Right kidney (tissue), 9 donors: ENCODE measurements at places on chromosomes 3 and 15.

- peak; percentile 83 for DNase-seq
These were observed 5.1 kb upstream of the CYP8B1 start for GRCh38 chr3:42880601-42881451.

DNA sequence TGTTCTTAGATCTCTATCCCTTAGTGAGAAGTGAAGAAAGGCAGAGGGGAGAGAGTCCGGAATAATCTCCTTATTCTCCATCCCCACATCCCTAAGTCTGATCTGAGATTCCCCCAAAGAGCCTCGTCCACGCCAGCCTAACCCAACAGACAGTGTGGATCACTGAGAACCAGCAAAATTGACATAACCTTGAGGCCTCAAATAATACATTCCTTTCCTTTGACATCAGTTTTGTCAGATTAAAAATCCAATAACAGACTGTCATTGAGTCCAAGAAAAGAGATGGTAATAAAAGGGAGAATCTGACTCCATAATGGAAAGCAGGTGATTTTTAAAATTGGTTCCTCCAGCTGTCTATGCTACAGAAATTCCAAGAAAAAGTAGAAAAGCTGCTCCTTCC lies 7.7 kb upstream of the SIAH2 start:
- DNase-seq: no peak

DNA sequence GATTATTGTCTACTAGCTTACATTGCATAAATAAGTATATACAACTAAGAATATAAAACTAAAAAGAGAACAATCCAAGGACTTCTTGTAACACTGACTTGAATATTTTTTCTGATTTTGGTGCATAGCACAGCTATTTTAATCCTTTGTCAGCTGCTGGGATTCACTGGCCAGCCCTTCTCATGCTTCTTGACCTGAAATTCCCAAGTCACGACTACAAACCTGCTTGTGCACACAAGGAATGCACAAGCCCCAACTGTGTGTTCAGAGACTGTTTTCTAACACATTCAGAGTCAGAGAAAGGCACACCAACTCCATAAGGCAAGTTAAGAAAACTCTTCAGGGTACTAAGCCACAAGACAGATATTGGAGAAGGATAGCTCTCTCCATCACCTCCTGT lies 80.9 kb downstream of the TNIK start:
- no peak for DNase-seq

DNA sequence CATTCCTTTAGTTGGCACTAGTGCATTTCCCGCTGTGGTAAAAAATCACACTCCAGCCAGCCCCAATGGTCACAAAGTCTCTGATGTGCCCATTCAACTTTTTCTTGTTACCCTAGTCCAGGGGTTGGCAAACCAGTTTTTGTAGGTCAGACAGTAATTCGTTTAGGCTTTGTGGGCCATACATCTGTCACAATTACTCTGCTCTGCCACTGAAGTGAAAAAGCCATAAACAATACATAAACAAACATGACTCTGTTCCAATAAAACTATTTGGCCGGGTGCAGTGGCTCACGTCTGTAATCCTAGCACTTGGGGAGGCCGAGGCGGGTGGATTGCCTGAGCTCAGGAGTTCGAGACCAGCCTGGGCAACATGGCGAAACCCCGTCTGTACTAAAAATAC lies 78.5 kb downstream of the POLR2M start:
- no peak for DNase-seq

DNA sequence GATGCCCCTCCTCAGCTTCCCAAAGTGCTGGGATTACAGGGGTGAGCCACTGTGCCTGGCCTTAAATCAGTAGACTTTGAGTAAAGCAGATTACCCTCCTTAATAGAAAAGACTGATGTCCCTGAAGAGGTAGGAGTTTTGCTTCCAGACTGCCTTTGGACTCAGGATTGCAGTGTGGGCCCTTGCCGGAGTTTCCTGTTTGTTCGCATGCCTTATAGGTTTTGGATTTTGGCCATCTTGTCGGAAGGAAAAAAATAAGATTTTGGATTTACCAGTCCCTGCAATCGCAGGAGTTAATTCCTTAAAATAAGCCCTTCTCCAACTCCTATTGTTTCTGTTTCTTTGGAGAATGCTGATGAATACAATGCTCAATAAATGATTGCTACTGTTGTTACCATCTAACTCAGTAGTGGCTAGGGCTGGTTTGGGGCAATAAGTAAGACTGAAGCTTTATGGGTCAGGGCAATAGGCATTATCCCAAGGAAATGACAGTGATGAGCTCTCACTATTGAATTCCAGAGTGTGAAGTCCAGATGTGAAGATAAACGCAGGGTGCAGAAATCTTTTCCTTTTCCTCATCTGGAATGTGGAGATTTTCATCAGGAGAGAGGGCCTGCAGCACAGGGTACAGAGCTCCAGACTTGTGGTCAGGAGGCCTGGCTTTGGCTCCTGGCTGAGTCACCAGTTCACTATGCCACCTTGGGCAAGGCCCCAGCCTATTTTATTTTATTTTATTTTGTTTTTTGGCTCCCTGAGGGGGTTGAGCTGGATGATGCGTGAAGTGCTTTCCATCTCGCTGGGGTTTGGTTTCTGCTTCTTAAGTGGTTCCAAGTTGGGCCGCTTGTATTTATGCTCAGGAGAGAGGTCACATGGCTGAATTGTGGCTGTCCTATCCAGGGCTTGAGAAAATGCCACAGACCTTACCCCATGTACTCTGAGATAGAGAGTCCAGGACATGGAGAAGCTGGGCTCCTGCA lies 25.3 kb downstream of the FOXL2 start:
- DNase-seq: no peak

DNA sequence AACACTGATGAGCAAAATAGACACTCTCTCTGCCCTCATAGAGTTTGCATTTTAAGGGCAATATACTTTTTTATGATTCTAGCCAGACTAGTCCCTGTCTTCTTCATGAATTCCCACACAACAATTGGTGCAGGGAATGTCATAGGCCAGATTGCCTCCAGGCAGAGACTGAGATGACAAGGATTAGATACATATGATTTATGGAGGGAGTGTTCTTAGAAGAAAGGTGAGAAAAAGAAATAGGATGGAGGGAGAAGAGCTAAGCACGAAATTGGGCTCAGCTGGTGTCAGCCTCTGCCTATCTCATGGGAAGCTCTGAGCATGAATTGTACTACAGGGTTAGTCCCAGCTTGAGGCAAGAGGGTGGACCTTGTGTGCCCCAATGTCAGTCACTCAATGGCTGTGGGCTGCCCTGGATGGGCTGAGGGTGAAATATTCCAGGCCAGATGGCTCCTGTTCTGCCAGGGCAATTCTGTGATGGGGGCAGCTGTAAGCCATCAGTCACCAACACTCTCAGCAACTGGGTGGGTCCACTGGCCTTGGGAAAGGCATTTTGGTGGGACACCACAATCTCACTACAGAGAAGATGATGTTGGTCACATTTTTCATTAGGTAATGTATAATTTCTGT lies 31.1 kb downstream of the EIF1B start:
- no peak for DNase-seq

DNA sequence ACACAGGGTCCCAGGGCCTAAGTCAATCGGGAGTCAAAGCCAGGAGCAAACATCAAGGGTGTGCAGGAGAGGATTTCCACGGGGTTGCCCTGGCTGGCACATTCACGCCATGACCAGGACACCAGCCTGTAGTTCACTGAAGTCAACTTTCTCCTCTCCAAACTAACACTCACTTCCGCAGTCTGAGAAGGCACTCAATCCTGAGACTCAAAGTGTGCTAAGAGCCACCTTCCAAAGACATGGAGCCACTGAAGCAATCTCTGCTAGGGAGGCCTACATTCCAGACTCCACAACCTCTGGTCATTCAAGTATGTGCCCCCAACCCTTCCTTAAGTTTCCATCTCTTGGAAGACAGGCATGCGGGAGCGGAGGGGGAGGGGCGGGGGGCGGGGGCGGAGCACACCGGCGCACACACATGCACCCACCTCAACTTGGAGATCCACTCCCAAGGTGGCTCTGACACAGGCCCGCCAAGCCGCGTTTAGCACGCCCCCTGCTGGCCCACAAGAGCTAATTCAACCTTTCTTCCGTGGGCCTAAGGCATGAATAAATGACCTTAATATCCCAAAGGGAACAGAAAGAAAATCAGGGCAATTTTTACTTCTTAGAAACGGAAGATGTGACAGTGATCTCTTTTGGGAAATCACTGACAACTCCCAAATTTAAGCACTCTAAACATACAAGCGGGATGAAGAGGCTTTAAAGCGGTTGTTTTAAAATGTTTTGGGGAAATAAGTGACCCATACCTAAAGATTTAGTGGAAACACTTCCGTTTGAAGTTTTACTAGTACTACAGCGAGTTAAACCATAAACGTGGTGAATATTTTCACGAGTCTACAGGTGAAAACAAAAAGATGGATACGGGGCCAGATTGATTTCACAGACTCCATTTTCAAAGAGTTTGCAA lies 162.5 kb upstream of the CHRNA7 start:
- DNase-seq: no peak

GRCh38 chr3:188754267-188754666 lies 417.5 kb upstream of the TPRG1 start:
- no peak for DNase-seq

DNA sequence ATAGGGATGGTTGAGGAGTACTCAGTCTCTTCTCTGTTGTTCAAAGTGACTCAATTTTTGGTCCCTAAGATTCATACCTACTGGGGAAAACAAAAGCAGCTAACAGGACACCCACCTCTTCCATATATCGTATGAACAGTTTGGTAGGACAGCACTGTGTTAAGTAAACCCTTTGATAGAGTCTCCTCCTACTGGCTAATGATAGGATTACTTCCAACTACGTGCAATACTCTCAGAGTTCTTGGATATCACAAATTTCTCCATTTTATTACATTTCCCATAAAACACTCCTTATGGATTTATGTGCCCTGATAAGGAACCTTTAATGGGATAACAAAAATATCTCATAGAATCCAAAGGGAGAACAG lies 200.2 kb upstream of the GOLGA6L4 start:
- DNase-seq: no peak

DNA sequence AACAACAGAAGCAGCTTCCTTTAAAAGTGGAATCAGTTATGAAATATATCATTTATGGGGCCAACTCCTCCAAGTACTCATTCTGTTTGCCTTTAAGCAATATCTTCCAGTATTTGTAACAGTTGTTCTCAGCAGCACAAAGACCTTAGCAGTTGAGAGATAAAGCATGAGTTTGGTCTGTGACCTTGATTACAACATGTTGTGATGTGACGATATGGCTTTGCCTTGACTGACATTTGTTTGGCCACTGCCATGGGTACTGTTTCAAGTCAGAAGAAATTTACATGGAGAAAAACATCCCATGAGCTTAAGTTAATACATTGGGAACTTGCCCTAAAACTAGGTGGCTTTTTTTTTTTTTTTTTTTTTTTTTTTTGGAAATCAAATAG lies 175.1 kb upstream of the KBTBD8 start:
- DNase-seq: no peak

GRCh38 chr15:44541282-44541958 lies 4.5 kb downstream of the EIF3J start:
- no peak for DNase-seq

DNA sequence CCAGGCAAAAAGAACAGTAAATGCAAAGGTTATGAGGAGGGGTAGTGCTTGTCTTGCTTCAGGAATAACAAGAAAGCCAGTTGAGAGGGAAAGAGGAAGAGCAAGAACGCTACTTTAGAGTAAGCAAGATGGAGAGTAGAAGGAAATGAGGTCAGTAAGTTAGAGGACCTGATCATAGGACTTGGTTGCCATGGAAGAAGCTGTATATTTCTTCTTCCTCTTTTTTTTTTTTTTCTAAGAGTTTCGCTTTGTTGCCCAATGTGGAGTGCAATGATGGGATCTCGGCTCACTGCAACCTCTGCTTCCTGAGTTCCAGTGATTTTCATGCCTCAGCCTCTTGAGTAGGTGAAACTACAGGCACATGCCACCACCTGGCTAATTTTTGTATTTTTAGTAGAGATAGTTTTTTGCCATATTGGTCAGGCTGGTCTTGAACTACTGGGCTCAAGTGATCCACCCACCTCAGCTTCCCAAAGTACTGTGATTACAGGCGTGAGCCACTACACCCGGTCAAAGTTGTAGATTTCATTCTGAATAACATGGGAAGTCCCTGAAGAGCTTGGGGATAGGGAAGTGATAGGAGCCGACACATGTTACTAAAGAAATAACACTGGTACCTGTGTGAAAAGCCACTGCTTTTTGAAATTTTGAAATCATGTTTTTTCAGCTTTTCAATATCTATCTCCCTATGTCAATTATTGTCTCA lies 527.9 kb upstream of the NAALADL2 start:
- no peak for DNase-seq

DNA sequence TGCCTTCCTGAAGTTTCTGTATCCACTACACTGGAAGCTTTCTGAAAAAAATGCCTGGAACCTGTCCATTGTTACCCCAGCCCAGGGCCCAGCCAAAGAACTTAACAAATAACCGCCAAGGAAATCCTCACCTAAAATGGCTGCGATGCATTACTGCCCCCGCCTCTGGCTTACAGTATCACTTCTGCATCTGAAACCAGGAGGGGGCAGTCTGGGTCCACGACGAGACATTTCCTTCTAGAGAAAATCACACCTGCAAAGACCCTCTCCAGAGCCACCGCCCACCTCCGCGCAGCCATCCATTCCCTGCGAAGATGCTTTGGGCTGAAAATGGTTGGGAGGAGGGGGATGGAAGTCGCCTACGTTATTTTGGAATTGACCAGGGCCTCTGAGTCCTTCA lies 22.4 kb upstream of the CELF6 start:
- DNase-seq: no peak

DNA sequence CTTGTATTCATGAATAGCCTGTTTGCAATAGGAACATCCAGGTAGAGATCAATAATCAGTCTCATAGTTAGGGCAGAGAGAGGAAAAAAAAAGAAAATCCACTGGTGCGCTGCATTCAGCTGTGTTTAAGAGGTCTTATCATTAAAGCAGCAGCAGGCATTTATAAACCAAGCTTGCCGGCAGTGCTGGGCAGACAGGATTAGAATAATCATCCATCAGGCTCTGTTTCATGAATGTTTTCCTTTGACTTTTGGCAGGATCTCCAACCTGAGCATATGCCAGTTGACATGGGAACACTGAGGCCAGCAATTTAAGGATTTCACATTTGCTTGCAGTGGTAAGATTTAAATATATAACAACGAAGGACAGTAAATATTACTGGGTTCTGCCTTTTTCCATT lies 305.2 kb upstream of the SEMA6D start:
- DNase-seq: no peak

GRCh38 chr3:62942227-62942626 lies 67.0 kb upstream of the CADPS start:
- DNase-seq: no peak
